ENCODE measurements at places on chromosomes 11 and 22.

- DNase-seq = no peak
Measured at GRCh38 chr22:48496226-48496845, 1331.3 kb downstream of the BRD1 start.

- DNase-seq = no peak
Measured at GRCh38 chr22:46456818-46457163, 80.6 kb downstream of the CELSR1 start.

DNA sequence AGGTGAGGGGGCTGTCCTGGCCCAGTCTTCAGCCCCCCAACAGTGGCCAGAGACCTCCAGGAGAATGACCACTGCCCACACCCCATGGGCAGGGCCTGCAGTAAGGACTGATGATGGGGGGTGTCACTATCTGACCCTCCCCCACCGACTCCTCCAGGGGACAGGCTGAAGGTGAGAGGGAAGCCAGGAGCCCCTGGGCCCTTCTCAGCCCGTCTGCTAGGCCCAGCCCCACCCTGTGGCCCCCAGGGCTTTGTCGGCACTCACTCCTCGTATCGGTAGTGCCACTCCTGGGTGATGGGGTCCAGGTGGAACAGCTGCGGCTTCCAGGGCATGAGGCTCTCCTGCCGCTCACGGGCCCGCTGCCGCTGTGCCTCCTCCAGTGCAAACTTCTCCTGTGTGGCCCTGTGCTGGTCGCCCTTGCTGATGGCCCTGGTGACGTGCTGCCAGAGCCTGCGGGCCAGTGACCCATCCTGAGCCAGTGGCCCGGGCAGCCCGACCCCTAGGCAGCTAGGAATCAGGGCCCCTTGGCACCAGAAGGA, 35.4 kb upstream of the CARS1 start:
- no peak for DNase-seq

GRCh38 chr11:44328138-44328660, 18.3 kb upstream of the ALX4 start:
- DNase-seq = no peak

DNA sequence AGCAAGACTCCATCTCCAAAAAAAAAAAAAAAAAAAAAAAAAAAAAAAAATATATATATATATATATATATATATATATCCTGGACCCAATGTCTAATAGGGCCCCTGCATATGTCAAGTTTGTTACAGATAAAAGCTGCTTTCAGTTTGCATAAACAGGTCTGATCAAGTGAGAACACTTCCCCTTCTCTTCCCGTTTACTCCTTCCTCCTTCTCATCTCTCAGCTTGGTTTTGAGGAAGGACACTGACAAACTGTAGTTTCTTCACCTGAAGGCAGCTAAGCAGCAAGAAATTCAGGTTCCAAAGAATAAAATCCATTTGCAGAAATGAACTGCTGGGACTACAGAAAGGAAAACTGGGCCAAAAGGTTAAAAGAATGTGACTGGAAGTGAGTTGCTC, 11.7 kb downstream of the THOC5 start:
- no peak for DNase-seq

GRCh38 chr11:44989831-44990566, 39.3 kb upstream of the TP53I11 start:
- DNase-seq = no peak

- DNase-seq = no peak
Measured at GRCh38 chr22:42794551-42795510, 62.2 kb downstream of the ARFGAP3 start.

DNA sequence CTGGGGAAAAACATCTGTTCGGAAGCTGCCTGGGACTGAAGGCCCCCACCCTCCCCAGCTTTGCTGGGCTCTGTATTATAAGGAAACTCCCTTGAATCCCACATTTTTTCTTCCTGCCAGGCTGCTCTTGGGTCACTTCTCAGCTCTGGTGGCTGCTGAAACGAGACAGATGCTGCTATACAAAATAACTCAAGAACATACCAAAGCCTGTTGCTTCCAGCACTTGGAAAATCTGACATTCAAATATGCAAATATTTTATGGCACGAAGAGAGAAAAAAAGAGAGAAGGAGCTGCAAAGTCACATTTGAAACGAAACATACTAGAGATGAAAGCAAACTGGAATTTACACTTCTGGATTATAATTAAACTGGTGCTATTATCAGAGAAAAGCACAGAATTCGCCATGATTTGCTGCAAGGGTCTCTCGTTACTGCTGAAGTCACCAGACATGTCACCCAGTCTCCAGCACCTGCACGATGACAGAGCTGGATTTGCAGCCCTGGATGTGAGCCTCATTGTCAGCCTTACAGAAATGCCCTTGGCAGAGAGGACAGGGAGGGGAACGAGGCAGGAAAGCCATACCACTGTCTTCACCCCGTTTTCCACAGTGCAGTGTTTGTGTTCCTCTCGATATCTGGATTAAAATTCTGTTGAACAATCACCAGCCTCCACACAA, 47.9 kb upstream of the IGSF9B start:
- DNase-seq = no peak
